Mesenchymal stem cell (in vitro differentiated cells and primary cell): ENCODE measurements at places on chromosomes 7 and 10.
A peak's percentile ranks its signal among the peaks of the same experiment; 100 is the strongest.

- H3K36me3 ChIP-seq = no peaks in the 10 kb centered on the region
- no peak for DNase-seq
- peaks cover 18% of the 10 kb centered on the region for H3K27me3 ChIP-seq
- H3K4me1 ChIP-seq = no peaks in the 10 kb centered on the region
- H3K4me3 ChIP-seq = no peak overlapping the region
- no peak overlapping the region for H3K27ac ChIP-seq
Measured at GRCh38 chr7:107691716-107692115, 31.1 kb downstream of the SLC26A4 start.

DNA sequence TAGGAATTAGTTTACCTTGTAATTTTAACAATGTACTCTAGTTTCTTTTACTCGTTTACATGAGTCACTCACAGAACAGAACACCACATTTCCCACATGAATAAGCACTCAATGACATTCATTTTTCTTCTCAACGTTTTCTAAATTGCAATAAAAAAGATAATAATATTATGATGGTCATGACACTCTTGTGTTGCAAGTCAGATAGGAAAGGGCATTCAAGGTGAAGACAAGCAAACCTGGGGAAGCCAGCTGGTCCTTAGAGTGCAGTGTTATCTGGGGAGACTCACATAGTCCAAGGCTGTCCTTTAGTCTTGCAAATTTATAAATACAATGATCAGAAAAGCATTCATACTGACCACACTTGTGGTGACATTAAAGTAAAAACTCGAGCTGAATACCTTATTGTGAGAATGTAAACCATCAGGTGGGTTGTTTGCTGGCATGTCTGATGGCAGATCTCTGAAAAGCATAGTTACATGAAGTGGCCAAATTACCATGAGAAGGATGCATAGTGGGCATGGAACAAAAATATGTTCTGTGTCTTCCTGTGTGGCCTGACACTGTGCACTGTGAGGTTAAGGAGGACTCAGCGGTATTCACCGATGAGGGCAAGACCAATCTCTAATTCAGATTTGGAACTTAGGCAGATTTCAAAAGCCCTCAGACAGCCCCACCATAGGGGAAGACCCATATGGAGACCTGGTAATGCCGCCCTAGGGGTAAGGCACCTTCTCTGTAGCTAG, 158.9 kb upstream of the ASAH2 start:
- H3K36me3 ChIP-seq = peaks cover 3% of the 10 kb centered on the region
- H3K4me1 ChIP-seq = peaks cover 4% of the 10 kb centered on the region
- no peaks in the 10 kb centered on the region for H3K27me3 ChIP-seq
- no peak for DNase-seq

GRCh38 chr10:129728905-129729795, 234.9 kb downstream of the EBF3 start:
- no peak for DNase-seq
- no peaks in the 10 kb centered on the region for H3K36me3 ChIP-seq
- H3K4me1 ChIP-seq = peaks cover 5% of the 10 kb centered on the region
- H3K4me3 ChIP-seq = no peak overlapping the region

DNA sequence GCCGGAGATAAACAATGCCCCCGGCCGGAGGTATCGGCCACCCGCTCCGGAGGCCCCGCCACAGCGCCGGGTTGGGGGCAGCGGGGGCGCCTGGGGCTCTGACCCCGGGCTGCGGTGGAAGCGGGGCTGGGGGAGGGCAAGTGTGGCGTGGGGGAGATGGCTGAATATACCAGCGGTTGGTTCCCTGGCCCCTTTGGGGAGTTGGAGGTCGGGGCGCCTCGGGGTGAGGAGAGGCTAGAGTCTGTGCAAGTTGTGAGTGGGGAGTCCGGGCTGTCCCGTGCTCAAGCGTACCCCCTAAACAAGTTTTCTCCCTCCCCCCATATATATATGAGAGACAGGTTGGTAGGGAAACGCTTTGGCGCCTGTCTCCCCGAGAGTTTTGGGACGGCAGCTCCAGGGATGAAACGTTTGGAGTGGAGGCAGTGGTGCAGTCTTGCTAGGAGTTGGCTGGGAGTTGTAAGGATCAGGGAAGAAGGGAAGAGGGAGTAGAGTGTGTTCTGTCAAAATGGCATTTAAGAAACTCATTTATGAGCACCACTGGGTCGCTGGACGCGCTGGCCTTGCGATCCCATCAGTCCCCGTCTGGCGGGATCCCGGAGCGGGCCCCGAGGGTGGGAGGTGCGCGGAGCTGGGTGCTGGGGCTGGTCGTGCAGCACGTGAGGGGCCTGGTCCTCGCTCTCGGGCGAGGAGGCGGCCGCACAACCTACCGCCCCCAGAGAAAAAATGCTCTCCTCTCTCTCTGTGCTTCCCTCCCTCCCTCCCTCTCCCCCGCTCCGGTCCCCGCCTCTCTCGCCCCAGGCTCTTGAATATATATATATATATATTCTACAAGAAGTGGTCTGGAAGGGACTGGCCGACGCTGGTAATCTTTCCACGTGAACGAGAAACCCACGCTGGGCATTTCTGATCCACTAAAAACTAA, 1.1 kb downstream of the TET1 start:
- H3K36me3 ChIP-seq = no peaks in the 10 kb centered on the region
- peak overlapping the region; percentile 82 for H3K4me3 ChIP-seq
- no peaks in the 10 kb centered on the region for H3K27me3 ChIP-seq
- DNase-seq = peak; percentile 67
- no peak overlapping the region for H3K27ac ChIP-seq

- peaks cover 15% of the 10 kb centered on the region for H3K4me1 ChIP-seq
- H3K27ac ChIP-seq = no peak overlapping the region
- H3K4me3 ChIP-seq = peak overlapping the region; percentile 38
Measured at GRCh38 chr7:4694305-4694704, 12.2 kb downstream of the FOXK1 start.

GRCh38 chr7:57071-57470, 135.3 kb upstream of the FAM20C start:
- no peak overlapping the region for H3K27ac ChIP-seq
- H3K4me1 ChIP-seq = no peaks in the 10 kb centered on the region
- H3K36me3 ChIP-seq = no peaks in the 10 kb centered on the region
